Activated CD8-positive, alpha-beta memory T cell treated with anti-CD3 and anti-CD28 coated beads, Interleukin-2, amount 50 U/mL, for 48 hours (primary cell): ENCODE measurements at places on chromosomes 1 and 21.

- DNase-seq, result no peak
Measured at GRCh38 chr21:32757804-32758203, 13.8 kb downstream of the PAXBP1 start.

- DNase-seq, result no peak
Measured at GRCh38 chr1:78104322-78104721, 58.6 kb downstream of the GIPC2 start.

GRCh38 chr1:206521127-206521526 is 13.8 kb downstream of the RASSF5 start:
- DNase-seq, result no peak

DNA sequence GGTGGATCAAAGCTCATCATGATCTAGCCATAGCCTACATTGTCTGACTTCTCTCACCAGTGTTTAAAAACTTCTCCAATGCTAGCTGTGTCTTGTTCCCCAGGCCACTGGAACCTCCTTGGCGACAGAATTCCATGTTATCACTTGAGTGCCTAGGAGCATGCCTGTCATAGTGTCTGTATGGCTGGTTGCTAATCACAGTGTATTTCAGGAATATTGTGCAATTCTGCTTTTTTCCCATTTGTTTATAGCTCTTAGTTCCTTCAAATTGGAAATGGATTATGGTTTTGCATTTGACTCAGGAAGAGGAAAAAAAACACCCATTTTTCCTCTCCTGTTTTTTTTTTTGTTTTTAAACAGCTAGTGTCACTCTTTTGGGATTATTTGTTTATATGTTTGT is 25.5 kb downstream of the ROR1 start:
- DNase-seq, result no peak

DNA sequence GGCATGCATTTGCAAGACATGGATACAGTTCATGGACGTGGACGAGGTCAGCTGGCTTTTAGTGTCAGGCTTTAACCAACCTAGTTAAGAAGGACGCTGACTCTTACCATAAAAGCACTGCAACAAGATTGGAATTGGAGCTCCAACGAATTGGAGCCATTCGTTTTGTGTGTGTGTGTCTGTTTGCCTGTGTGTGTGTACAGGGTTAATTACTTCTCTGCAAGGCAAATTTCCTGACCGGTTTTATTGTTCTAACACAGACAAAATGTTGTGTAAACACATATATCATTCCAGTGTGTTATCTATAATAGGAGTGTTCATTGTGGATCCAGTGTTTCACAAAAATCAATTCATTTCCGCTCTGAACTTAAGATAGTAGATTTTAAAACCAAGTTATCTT is 7.9 kb downstream of the ITSN1 start:
- no peak for DNase-seq

DNA sequence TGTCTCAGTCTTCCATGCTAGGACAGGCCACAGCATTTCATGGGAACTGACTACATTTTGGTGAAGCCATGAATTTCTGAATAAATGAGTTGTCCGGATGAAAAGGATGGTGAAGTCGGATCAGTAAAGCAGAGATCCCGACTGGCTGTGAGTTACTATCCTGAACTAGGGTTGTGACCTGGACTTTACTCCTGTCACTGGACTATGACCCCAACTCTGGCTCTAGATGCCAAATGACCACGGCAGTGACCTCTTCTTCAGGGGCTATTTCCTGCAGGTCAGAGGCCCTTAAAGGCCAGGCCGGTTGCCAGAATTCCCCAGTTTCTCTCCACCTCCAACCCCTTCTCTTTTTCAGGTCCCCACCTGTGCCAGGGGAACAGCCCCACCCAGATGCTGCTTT is 1.7 kb upstream of the NECTIN4 start:
- no peak for DNase-seq

GRCh38 chr1:224069138-224069537 is 44.8 kb upstream of the FBXO28 start:
- DNase-seq, result no peak

- DNase-seq, result no peak
Measured at GRCh38 chr1:111191496-111191895, 8.9 kb downstream of the DENND2D start.

GRCh38 chr1:245869847-245870246 is 637.2 kb downstream of the SMYD3 start:
- DNase-seq, result no peak

GRCh38 chr1:173392895-173393658 is 84.1 kb upstream of the PRDX6 start:
- no peak for DNase-seq

GRCh38 chr1:212962509-212962908 is 12.2 kb downstream of the VASH2 start:
- DNase-seq, result no peak

DNA sequence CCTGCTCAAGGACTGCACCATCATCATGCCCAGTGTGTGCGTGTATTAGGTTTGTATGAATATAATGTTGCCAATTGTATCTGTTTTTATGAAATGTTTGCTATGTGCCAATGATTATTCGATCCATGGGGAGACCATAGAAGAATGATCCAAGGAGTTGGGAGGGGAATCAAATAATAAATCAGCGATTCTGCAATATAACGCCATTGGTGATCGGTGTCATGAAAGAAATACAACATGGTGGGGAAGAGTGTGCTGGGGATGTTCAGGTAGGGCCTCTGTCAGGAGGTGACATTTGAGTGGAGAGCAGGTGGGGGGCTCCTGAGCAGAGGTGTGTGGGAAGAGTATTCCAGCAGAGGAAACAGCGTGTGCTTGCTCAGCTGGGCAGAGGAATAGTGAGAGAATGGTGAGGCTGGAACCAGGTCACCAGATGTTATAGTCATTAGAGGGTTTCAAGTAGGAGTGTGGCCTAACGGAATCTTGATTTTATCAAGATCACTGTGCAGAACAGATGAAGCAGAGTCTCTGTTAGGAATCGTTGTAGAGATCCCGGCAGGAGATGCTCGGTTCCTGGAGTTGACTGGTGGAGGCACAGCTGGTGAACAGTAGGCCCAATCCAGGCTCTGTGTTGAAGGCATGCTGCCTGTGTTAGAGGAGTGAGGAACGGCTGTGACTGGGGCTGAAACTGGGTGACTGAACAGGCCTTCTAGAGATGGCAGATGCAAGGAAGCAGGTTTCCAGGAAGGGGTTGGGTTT is 2.9 kb upstream of the ZNF496 start:
- DNase-seq, result no peak

DNA sequence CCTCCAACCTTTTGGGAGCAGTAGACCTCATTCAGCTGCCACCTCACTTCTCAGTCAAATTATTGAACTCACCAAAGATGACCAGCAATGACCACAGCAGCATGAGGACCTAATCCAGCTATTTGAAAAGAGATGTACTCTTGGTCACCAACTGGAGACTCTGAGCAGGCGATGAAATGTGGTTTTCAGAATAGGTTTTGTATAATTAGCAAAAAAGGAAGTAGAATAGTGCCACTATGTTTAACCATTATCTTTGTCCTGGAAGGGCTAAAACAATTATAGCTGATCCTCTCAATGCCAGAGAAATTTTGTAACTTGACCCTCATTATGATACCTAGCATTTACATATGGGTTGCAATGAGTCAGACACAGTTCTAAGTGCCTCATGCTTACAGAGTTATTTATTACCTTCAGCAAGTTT is at the start of gene FCRL2:
Gene FCRL2, minus strand, starts transcription at position 162 of the 421 bp plus-strand sequence. Its CDS starts 59 bp downstream, at position 103.
- no peak for DNase-seq

DNA sequence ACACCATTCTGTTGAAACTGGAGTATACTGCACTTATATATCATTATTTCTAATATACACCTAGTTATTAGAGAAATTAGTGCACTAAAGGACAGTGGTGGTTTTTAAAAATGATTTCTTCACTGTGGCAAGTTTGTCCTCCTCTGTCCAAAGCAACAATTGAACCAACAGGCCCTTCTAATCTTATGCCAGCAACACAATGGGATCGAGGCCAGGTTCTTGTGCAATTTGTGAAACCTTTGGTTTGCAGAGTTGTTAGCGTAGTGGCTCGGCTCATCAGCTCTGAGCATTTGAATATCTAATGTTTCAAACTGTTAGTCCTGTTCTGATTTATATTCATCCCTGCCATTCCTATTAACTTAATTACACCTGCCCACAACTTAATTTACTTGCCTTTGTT is 9.9 kb upstream of the LRRC39 start:
- DNase-seq, result no peak

GRCh38 chr1:168121401-168122011 is 15.2 kb downstream of the GPR161 start:
- DNase-seq, result no peak

- no peak for DNase-seq
Measured at GRCh38 chr1:164772635-164773034, 213.7 kb downstream of the PBX1 start.

DNA sequence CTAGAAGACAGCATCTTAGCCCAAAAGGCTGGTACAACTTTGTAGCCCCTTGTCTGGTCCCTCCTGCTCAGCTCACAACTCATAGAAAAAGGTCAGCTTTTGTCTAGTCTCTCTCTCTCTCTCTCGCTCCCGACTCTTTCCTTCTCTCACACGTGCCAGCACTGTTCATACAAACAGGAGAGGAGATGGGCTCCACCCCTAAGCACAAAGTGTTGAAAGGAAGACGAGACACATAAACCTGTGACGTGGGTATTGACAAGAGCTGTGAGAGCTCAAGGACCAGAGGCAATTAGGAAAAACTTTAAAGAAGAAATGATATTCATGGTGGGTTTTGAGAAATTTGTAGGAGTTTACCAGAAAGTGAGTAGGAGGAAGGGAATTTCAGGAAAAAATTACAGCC is 23.6 kb upstream of the KCNC4 start:
- DNase-seq, result no peak

GRCh38 chr1:1161683-1162079 is 12.0 kb upstream of the TTLL10 start:
- no peak for DNase-seq

DNA sequence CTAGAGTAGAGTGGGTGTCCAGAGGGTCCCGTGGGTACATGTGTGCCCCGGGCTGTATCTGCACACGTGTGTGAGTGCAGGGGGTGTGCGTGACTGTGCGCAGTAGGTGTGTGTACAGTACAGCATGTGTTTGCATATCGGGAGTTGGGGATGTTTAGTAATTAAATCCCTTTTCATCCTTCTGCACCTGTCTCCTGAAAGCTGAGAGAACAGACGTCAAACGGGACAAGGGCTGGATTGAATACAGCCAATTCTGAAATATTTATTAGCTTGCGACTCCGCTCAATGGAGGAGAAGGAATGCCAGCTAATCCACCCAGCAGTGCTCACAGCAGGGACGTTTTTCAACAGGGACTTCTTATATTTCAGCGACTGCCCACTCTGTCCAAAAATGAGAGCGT is 44.7 kb upstream of the CASZ1 start:
- DNase-seq, result no peak

DNA sequence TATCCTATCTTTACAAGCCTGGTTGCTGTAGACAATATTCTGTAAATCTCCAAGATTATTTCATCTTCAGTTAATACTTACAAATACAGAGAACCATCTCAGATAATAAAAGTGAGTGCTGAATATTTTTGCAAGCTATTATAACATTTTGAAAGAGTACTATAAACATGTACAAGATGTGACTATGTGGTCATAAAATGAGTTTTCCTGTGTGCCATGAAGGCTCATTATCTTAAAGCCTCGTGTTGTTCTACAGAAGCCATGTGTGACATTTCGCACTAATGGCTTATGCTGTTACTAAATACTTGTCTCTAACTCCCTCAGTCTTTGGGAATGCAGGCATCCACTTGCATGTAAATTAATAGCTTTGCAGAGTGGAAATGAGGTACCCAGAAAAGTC is 48.3 kb downstream of the SAMSN1 start:
- no peak for DNase-seq

- DNase-seq, result no peak
Measured at GRCh38 chr1:186094172-186094571, 280.9 kb downstream of the TPR start.

- DNase-seq, result no peak
Measured at GRCh38 chr1:82464362-82465001, 663.7 kb downstream of the ADGRL2 start.

DNA sequence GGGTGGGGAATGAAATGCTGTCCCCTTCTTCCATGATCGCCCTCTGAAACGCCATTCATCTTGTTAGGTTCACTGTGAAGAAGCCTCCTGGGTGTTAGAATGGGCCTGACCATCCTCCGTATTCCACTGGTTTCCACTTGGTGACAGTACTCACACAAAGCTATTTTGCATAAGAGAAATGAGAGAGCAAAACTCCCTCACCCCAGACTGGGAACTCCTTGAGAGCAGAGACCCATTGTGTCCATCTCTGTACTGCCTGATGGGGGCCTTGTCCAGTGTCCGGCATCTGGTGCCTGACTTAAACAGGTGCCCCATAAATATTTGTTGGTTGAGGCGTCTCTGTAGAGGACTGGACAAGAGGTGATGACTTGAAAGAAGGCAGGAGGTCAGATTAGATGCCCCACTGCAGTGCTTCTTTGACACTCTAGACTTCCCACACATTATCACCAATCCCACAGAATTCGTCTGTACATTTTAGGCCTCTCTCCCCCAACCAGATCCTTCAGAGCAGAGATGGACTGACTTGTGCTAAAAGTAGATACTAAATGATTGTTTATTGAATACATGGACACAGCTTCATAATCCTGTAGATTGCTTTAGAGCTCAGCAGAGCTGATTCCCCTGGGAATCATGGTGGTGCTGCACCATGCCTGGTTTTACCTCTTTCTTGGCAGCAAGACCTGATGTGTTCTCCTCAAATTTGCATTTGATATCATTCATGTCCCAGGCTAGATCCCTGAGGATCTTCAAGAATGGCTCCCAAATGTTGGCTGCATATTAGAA is 22.4 kb upstream of the KCNA2 start:
- no peak for DNase-seq

DNA sequence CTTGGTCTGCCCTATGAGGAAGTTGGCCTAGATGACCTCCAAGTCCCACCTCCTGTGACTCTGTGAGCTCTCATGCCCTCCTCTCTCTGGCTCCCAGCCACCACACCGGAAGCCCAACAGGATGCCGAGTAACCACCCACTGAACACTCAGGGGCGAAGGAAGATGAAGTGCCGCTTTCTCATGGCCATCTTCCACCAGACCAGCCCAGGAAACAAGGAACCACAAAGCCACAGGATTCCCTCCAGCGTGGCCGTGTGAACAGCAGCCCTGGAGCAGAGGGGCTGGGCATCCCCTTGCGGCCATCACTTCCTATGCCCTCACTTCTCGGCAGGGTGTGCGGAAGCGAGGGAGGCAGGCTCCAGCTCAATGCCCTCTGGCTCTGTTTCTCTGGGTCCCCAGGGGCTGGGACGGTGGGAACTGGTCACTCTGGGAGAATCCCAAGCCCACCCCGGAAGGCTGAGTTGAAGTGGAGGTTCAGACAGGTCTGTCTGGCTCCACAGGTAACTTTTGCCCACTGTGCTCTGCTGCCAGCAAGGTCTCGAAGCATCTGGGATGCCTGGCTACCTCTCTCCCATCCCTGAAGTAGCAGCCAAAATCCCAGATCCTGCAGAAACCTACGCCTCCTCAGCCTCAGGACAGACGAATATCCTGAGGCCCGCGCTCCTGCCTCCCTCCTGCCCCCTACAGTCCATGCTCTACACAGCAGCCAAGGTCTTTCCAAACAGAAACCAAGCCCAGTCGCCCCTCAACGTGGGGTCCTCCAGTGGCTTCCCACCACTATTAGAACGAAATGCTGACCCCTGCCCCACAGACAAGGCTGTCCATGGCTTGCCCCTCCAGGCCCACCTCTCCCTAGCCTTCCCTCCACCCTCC is 44.2 kb upstream of the ECE1 start:
- peak; percentile 86 for DNase-seq

GRCh38 chr1:12540580-12541273 is 77.3 kb downstream of the DHRS3 start:
- no peak for DNase-seq
